ENCODE measurements at places on chromosomes 11 and 22.
A peak's percentile ranks its signal among the peaks of the same experiment; 100 is the strongest.

DNA sequence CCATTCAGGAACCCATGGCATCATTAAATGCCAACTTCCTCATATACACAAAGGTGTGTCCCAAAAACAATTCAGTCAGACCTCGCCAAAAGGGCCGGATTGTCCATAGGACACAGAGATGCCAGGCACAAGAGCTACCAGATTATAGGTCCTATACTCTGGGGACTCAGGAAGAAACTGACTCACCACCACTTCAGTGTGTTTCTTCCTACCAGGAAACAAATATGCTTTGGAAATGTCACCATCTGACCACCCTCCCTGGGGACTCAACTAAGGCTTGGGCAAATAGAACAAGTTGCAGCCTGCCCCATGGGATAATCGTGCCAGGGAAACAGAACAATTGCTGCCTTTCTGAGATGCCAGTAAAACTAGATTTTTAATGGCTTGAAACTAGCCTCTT, 11.7 kb downstream of the POU2AF3 start:
- no peak for DNase-seq

- no peak for DNase-seq
Observed at GRCh38 chr11:122192634-122193255, 76.7 kb upstream of the BLID start.

- DNase-seq: no peak
Observed at GRCh38 chr22:48098921-48099245, 1336.4 kb downstream of the TBC1D22A start.

GRCh38 chr11:73099512-73100266, 42.4 kb downstream of the FCHSD2 start:
- DNase-seq: no peak

- peak; percentile 8 for DNase-seq
Observed at GRCh38 chr22:32693102-32693501, 108.4 kb upstream of the TIMP3 start.

DNA sequence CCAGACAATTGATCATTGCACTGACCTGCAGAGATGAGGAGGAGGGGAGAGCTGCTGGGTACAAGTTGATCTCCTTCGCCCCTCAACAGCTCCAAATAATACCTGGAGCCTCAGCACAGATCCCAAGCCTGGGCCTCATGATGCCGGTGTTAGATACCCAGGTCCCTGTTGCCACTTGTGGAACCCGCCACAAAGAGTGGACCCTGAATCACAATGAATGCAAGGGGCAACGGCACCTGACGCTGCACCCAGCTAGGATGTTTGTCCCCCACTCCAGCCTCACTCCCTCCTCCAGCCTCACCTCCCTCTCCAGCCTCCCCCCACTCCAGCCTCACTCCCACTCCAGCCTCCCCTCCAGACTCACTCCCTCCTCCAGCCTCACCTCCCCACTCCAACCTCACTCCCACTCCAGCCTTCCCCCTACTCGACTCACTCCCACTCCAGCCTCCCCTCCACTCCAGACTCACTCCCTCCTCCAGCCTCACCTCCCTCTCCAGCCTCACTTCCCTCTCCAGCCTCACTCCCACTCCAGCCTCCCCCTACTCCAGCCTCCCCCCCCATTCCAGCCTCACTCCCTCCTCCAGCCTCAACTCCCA, 879.0 kb downstream of the BRD1 start:
- DNase-seq: no peak

DNA sequence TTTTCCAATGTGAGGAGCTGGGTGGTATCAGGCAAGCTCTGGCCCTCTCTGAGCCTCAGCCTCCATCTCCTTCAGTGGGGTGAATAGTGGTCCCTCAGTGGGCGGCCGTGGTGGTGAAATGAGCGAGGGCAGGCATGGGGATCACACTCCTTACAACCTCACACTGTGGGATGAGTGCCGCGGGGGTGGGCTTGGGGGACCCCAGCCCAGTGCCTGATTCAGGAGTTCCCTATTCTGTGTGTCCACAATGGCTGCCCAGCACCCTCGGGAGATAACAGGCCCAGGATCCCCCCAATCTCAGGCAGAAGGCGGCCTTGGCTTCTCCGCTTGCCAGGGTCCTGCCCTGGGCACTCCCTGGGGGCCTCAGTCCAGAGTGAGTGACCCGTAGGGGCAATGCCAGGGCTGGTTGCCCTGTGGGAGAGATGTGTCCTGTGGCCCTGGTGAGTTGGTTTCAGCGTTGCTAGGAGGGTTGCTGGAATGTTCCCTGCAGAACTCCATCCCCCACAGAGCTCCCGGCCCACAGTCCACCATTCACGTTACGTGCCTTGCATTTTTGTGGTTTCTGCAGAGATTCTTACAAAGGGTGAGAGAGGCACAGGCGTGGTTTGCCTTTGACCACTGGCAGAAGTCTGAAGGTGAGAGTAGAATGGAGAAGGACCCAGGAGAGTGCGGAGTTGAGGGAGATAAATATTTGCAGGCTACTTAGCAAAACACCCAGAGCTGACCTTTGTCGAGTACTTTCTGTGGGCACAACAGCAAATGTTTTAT, 2.9 kb downstream of the ALDH3B1 start:
- DNase-seq: peak; percentile 93

GRCh38 chr11:32309530-32310213, 125.7 kb downstream of the WT1 start:
- DNase-seq: peak; percentile 78

DNA sequence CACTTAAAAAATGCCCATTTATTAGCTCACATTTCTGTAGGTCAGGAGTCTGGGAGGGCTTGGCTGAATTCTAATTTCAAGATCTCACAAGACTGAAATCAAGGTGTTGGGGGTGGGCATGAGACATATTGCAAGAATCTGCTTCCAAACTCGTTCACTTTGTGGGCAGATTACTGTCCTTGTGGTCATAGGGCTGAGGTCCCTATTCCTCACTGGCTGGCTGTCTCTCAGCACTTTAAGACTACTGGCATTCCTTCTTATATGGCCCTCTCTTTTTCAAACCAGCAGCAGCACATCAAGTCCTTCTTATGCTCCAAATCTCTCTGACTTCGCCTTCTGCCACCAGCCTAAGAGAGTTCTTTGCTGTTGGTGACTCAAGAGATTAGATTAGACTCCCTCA, 27.8 kb upstream of the MYOD1 start:
- DNase-seq: no peak

- DNase-seq: peak; percentile 63
Observed at GRCh38 chr22:31177420-31178162, 17.6 kb downstream of the RNF185 start.

GRCh38 chr11:61494381-61494961, 14.1 kb upstream of the LRRC10B start:
- DNase-seq: no peak

DNA sequence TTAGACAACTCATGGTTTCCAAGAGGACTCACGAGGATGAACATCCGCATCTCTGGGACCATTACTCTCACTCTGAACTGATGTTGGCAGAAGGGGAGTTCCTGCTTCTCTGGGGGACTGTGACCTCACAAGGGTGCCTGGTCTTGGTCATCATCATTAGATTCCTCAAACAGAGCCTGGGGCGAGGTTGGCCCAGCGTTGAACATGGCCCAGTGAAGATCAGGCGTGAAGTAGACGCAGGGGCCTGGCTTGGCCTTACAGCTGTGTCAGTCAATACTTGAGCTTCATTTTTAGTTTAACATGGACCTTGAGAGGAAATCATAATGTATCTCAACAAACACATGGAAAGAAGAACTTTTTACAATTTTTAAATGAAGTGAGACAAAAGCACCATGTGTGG, 617.1 kb downstream of the BRD1 start:
- no peak for DNase-seq

- DNase-seq: no peak
Observed at GRCh38 chr22:49112176-49112575, 715.5 kb downstream of the BRD1 start.

GRCh38 chr11:128400382-128401203, 186.8 kb downstream of the ETS1 start:
- DNase-seq: peak; percentile 82

DNA sequence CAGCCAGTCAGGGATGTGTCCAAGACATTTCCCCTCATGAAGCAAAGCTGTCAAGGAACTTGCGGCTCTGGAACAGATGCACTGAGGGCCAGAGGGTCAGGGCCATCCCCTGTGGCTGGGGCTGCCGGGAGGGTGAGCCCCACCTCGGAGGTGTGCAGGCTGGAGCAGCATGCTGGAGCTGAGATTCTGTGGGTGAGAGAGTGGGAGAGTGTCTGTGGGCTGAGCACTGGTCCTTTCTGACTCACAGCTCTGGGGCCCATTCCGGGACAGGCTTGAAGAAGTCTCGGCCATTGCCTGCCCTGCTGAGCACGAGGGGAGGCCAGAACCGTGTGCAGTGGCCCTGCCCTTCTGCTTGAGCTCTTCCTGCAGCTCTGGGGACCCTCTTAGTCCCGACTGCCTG, 2.1 kb downstream of the OMP start:
- peak; percentile 22 for DNase-seq

GRCh38 chr11:93986716-93987115, 34.4 kb upstream of the HEPHL1 start:
- peak; percentile 38 for DNase-seq

DNA sequence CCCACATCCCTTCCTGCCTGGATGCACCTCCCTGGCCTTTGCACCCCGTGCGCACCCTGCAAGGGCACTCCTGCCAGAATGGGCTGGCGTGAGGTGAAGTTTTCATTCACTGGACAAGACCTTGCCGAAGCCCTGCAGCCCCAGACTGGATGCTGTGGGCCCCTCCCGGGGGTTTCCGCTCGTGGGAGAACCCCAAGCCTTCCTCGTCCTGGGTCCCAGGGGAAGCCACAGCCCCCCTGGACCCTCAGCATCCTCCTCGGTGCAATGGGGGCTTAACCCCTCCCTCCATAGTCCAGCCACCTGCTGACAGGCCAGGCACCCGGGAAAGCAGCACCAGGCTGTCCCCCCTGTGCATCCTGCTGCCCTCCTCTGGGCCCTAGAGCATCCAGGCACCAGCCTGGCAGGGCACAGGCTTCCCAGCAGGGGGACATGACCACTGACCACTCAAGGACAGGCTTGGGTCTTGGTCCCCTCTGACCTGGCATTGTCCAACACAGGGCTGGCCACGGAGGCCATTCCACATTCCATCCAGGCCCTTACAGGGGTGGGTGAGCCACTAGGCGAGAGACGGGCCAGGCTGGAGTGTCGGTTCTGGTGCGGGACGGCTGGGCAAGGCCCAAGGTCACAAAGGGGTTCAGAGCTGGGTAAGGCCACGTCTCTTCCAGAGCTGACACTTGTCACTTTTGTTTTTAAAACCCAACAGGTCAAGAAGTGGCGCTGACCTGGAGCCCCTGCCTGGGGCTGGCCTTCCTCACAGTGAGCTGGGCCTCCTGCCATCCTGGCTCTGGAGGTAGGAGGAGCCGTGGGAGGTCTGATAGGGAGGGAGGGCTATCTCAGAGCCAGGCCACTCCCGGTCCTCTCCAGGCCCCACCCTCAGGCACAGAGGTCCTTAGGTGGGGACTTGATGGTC, 41.5 kb upstream of the PPARA start:
- peak; percentile 57 for DNase-seq

GRCh38 chr11:34259087-34259486, 98.7 kb downstream of the ABTB2 start:
- DNase-seq: no peak

DNA sequence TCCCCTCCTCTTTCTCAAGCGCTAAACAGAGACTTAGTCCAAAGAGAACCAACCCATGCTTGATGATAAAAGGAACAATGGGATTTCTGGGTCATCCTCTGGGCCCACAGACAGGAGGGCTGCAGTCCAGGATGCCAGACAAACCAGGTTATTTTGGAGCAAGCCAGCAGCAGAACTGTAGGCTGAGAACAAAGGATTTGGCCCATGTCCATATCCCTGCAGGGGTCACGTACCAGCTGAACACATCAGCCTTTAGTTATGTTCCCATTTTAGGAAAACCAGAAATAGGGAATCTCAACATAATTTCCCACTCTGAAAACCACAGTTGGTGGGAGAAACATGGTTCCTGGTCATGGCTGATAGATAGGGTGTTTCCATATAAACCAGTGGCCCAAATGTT, 533.6 kb upstream of the CADM1 start:
- no peak for DNase-seq

DNA sequence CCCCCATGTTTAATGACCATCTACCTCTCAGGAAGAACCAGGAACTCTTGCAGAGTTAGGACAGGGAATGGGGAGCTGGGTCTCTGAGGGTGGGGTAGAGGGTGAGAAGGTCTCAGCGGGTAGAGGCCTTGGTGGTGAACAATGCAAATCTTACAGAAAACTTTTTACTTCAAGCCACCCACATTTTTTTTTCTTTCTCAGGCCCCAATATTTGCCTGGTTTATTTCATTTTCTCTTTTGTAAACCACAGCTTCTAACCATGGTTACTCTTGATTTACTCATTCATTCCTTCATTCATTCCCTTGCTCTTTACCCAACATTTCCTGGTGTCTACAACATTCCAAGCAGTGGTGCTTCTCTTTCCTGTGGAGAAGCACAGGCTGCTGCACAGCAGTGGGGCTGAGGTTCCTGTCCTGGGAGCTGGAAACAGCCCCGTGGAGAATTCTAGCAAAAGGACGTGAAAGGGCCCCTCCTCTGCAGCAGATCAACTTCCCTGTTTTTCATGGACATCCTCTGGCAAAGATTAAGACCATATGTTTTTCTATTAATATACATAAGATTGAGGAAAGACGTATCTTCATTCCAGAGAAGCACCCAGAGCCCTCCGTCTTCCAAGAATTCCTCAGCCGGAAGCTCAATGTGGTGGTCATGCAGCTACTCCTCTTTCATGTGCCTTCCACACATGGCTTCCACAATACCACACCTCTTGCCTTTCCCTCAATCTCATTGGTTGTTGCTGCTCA, 224.4 kb upstream of the SESN3 start:
- DNase-seq: no peak

DNA sequence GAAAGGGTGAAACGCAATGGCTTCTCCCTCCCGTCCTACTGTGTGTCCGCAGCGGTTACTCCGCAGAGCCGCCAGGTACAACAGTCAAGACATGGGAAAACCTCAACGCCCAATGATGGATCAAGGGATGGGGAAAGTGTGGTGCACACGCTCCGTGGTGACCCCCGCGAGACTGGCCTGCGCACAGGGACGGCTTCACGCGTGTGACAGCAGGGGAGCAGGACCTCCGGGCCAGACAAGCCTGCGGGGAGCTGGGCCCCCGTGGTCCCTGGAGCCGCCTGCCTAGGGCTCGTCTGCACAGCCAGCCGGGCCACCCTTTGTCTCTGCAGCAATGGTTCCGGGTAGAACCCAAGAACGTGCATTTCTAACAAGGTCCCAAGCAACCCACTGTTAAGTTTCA, 31.7 kb upstream of the MOB2 start:
- no peak for DNase-seq

DNA sequence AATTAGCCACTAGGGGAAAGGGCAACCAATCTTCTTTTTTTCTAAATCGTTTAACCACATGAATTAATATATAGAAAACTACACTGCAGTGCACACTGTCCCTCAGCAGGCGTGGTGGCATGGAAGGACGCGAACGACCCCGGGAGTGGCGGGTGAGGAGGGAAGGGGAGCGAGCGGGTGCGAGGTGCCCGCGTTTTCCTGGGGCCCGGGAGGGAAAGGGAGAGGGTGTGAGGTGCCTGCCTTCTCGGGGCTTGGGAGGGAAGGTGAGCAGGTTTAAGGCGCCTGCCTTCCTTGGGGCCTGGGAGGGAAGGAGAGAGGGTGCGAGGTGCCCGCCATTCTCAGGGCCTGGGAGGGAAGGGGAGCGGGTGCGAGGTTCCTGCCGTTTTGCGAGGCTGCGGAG, 765 bp downstream of the GAB4 start:
- DNase-seq: no peak

GRCh38 chr22:25754527-25755202, 12.7 kb downstream of the MYO18B start:
- DNase-seq: peak; percentile 74
